ENCODE measurements at places on chromosomes 12 and 14.

DNA sequence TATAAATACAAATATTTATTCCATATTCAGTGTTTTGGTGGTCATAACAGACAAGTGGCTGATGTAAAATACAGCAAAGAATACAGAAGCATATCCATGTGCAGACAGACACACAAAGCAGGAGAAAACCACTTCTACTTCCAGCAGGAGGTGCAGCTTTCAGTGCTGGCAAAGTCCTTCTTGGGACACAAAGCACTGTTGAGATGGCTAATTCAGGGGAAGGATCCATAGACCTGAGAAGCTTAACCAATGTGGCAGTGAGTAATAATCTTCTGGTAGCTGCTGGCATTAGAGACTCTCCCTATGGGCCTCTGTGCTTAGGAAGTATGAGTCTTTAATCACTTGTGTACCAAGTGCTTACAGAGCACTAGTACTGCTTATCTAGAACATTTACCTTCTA, 26.8 kb downstream of the AMN1 start:
- DNase-seq: no peak

DNA sequence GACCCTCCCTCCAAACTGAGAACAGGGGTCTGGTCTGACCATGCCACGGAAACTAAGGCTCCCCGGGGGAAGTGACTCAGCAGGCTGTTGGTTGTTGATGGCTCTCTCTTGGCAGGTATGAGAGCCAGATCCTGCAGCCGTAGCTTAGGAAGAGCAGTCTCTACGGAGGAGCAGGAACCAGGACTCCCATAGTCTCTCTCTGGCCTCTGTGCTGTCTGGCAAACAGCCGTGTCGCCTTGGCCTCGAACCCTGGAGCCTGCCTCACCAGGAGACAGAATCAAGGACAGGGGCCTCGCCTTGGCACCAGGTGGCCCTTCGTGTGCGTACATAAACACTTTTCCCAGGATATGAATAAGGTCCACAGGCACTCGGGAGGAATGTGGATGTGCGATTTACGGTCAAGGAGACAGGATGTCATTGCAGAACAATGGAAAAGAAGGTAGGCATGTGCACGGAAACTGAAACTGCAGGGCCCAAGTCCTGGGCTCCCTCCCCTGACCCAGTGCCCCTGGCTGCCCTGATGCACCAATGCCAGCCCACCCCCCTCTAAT, 7.9 kb downstream of the VWF start:
- no peak for DNase-seq

DNA sequence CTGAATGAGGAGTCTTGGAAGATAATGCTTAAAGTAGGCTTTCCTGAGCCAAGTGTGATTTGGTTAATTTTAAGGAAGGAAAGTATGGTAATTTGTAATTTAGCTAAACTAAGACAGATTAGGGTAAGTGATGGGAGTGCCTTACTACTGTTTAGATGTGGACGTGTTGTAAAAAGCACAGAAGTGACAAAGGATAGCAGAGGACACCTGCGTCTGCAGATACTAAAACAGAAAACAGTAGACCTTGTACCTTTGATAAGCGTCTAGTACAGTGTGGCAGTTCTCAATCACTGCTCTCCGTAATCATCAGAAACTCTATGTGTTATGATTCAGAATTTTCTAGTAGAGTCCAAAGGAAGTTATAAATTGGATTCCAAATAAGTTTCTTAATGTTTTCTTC, 58.0 kb downstream of the MIA2 start:
- DNase-seq: no peak

- DNase-seq: no peak
These were observed 73.8 kb downstream of the DRAM1 start for GRCh38 chr12:101951002-101951670.

DNA sequence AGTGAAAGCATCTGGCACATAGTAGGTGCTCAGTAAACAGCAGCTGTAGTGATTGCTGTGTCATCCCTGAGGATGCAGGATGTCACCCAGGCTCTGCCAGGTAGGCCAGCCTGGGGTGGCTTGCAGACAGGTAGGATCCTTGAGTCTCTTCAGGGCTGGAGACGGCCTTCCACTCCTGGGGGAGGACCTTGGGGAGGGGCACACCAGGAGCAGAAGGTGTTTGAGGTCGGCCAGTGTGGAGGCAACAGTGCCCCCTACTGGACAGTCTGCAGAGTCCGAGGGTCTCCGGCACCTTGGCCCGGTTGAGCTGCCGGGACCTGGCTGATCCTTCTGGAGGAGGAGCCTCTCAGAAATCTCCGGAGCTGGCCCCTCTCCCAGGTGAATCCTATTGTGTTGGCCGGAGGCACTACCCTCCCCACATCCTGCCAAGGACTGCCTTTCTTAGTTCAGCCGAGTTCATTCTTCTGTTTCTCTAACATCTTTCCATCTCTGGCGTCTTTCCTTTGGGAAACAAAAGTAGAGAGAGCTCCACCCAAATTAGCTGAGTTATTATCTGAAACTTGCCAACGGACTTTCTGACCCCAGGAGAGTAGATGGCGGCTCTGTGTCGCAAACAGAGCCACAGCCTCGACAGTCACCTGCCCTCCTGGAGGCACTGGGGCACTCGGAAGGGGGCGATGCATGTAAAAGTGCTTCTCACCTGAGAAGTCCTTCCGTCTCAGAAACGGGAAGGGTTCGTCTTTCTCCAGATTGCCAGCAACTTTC, 41.8 kb upstream of the CLMN start:
- no peak for DNase-seq

DNA sequence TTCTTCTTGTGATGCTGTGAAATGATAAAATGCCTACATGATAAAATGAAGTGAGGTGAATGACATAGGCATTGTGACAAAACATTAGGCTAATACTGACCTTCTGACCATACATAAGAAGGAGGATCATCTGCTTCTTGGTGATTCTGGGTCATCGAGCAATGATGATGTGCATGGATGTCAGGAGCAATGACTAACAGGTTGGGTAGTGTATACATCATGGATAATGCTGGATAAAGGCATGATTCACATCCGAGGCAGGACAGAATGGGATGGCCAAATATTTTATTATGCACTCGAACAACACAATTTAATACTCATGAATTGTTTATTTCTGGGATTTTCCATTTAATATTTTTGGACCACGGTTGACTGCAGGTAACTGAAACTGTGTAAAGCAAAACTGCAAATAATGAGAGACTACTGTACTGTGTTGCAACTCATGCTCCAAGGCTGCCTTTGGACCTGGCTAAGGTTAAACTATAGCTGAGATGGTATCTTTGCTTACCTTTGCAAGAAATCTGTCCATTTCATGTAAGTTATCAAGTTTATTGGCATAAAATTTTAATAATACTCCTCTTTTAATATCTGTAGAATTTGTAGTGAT, 7.6 kb upstream of the SLC25A21 start:
- DNase-seq: no peak

DNA sequence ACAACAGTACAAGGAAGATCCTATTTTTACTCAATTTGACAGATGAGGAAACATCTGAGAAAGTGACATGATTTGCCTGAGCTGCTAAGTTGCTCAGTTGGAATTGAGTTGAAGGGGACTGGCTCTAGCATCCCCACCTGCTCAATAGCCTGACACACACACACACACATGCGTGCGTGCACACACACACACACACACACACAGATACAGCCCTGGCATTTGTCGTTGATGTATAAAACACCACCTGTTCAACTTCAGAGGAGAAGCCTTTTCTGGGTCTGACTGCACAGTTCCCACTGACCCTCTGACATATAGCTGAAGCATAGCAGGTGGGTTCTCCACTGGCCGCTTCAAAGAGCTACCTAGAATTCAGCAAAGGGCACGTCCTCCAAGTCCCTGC, 1045.9 kb downstream of the VRK1 start:
- DNase-seq: no peak

- no peak for DNase-seq
These were observed 18.0 kb upstream of the DYRK2 start for GRCh38 chr12:67630373-67631088.

DNA sequence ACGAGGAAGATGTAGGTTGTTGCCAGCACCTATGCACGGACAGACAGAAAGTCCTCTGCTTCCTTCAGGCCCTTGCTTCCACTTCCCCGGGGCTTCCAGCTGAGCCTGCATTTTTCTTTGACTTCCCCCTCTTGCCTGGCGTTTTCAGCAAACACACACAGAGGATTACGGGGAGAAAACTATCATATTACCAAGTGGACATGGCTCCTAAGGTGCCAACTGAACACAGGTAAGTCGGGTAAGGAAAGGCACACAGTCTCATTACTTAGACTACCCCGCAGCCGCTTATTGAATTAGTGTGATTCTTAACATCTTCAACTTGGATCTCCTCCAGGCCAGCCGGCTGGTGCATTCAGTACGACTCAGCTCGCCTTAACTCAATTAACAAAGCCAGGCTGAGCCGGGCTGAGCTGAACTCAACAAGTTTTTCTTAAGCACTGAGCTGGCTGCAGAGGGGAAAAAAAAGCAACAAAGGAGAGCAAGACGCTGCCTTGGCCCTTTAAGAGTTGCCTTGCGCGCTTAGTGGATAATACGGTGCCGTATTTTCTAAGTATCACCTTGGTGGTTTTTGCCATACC, 19.2 kb upstream of the MAP1LC3B2 start:
- DNase-seq: peak; percentile 80

DNA sequence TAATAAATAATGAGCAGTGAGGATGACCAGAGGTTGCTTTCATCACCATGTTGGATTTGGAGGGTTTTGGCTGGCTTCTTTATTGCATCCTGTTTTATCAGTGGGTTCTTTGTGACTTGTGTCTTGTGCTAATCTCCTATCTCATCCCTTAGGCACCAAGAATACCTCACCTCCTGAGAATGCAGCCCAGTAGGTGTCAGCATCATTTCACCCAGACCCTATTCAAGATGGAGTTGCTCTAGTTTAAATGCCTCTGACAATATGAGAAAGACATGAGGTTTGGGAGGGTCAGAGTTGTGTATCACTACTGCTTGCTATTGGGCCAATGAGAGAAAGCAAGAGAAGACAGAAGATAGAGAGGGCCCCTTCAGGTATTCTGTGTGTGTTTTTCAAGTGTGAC, 592.2 kb downstream of the ETNK1 start:
- no peak for DNase-seq

- no peak for DNase-seq
These were observed 365.9 kb upstream of the NOVA1 start for GRCh38 chr14:26963711-26964110.

DNA sequence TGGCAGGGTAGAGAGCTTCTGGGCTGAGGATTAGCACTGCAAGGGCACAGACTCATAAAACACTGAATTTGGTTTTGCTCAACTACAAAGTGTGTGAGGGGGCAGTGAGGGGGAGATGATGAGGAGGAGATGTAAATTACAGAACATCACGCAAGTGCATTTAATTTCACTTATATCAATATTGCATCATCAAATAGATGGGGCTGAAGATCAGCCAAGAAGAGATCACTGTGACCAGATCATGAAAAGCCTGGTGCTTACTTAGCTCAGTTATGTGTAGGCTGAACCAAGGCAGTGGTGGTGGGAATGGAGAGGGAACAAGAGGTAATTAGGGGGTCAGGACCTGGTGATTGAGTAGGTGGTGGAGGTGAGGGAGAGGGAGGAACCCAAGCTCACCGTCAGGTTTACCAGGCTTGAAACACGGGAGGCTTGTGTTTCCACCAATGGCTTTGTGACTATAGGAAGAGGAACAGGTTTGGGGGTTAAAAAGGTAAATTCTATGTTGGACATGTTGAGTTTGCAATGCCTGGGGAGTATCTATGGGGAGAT, 11.3 kb downstream of the FOS start:
- no peak for DNase-seq

- no peak for DNase-seq
These were observed 39.2 kb downstream of the NPAS3 start for GRCh38 chr14:32977913-32978312.

DNA sequence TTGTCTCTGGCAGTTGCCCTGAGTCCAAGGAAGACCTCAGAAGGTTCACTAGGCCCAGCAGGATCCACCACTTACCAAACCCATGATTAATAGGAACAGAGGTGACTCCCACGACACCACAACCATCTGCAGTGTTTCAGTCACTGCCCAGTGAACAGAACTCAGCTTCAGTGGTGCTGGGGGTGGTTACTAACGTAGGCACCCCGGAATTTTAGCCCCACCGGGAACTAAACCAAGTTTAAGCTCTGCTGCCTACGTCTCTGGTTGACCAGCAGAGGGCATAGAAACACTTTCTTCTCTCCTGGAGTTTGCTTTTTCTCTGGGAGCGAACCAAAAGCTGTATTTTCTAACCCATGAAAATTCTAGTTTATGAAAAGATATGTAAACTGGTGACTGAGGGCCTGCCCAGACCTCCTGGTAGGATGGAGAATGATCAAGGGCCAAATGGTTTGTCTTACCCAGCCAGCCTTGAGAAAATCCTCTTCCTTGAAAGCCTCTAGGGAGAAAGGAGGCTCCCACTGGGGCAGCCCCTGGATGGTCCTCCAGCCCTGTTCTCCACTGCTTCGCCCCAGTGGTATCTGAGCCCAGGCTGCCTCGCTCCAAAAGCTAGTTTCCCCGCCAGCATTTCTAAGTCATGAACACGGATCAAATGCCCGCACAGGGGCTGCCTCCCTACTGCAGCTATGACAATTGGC, 379.8 kb downstream of the DPF3 start:
- DNase-seq: no peak

- no peak for DNase-seq
These were observed 453.5 kb downstream of the FOXG1 start for GRCh38 chr14:29220072-29220471.

DNA sequence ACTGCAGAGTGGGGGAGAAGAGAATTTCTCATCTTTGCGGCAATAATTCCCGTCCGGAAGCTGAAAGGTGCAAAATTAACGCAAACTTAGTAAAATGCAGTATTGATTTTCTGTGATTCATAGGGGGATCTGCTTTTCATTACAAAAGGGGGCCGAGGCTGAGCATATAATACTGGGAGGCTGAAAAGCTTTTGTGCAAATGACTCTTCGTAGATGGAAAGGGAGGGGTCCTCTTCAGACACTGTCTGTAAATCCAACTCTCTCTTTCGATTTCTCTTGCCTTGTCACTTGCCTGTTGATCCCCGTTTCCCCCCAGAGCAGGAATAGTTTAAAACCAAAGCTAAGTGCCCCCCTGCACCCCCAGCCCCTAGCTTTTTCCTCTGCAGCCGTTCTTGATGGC, 258.2 kb downstream of the VRK1 start:
- no peak for DNase-seq

DNA sequence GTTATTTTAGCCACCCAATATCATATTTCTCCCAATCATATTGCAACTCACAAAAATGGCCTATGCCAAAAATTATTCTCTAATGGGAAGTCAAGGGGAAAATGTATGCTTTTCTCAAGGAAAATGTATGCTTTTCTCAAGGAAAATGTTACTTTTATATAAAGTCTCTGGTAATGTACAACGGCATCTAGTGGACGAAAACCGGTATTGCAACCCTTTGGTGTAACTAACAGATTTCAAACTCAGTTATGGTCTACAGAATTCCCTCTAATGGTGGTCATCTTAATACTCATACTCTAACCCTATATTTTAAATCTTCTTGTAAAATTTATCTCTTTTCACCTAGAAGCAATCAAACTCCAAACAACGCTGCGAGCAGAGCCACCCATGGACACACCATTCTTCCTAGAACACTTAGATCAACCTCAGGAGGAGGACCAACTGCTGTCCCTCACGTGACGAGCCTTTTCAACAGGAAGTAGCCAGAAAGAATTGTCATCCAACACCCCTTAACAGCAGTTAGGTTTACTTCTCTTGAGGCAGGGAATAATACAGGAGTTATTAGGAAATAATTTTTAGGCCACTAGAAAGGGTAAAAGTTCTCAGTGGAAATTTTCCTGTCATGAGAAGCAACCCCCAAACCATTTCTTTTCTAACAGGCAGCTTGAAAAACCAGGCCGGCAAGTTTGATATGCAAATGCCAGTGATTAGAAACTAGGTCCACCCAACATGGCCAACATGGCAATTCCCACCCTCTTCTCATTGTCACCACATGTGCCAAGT, 20.1 kb downstream of the APOBEC1 start:
- DNase-seq: no peak

Data from hindlimb muscle (tissue), 1 donor.